ENCODE measurements at places on chromosomes 2 and 18.

DNA sequence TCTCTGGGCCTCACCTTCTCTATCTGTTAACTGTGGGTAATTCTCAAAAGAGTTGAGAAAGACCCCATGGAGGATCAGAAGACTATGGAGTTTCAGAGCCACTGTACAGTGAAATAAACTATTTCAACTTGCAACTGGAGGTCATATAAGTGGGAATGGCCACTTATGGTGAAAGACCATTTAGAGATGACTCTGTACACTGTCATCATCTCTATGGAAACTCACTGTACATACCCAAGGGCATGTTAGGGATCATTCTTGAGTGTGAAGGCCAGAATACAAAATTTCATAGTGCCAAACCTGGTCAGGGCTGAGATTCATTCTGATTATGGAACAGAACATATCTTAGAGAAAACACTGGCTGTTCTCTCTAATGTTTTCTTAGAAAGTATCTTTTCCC, 149.3 kb downstream of the KLHL14 start:
- DNase-seq, result no peak

GRCh38 chr2:12534646-12535263, 182.0 kb upstream of the TRIB2 start:
- DNase-seq, result peak; percentile 97

GRCh38 chr2:41959760-41960159, 88.1 kb upstream of the PKDCC start:
- DNase-seq, result no peak

DNA sequence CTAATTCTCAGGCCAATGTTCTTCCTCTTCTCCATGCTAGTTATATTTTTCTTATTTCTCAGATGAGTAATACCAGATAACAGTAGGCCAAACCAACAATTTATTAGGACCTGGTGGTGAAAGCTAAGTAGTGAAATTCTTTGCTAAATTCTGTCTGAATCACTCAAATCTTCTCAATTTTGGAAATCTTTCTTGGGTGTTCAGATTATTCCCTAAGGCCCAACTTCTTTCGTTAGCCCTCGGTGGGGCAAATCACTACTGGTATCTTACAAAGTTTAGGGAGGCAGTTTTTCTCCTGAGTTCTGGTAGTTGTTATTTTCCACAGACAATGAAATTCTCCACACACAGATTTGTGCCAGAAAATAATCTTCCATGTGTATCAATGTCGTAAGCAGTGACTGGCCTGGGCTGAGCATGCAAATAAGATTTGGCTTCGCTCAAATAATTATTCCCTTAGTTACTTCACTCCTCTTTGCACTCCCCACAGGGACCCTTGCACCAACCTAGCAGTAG, 443.5 kb upstream of the SLC14A2 start:
- DNase-seq, result peak; percentile 67

GRCh38 chr2:27545348-27546141, 37.3 kb upstream of the ZNF512 start:
- DNase-seq, result peak; percentile 57

GRCh38 chr2:100136310-100136709, 6.1 kb downstream of the AFF3 start:
- no peak for DNase-seq

DNA sequence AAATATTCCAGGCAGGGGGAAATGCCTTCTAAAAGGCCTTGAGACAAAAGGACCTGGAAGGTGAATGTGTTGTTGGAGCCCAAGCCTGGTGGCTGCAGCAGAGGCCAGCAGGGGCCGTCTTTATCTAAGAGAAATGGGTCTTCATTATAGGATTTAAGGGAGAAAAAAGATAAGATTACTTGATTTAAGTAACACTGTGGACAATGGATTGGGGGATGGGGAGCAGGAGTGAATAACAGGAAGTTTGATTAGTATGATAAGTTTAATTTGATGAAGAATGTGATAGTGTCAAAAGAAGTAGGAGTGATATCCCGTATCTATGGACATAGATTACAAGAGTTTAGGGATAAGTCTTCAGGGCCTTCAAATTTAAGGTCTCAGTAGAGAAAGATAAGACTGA, 64.2 kb downstream of the WDR75 start:
- no peak for DNase-seq

DNA sequence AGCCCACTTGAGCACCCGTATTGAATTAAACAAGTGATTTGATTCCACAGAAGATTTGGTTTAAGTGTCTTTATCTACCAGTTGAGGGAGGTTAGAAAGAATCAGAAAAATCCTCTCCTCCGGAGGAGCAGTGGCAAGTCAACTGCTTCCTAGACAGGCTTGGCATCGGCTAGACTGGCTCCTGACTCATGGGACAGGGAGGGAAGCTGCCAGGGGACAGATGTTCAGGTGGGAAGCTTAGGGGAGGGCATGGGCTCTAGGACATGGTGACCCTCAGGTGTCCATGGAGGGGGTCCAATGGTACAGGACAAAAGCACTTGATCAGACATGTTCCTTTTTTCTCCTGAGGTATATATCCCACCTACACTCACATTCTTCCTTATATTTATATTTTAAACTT, 119.3 kb upstream of the IL1R2 start:
- DNase-seq, result peak; percentile 13

- no peak for DNase-seq
Observed at GRCh38 chr2:3692375-3692774, 11.0 kb upstream of the DCDC2C start.

GRCh38 chr2:112255875-112256274, 1.0 kb upstream of the ZC3H8 start:
- DNase-seq, result no peak

GRCh38 chr2:15059870-15060512, 427.5 kb downstream of the LRATD1 start:
- DNase-seq, result no peak

DNA sequence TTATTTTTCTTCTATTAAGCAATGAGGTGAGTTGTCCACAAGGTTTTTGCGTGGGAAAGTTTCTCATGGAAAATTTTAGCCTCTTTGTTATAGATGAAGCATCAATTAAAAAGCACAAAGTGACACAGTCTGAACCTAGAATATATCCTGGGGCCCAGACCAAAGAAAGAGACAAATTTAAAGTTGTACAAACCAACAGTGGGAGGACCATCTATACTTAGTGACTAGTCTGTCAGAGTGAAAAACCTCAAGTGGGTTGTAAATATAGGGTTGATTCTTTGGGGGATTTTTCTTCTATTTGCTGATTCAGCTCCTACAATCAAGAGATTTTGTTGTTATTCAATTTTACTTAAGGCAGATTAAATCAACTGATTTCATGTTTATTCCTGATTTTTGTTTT, 256.2 kb downstream of the SATB2 start:
- DNase-seq, result no peak

DNA sequence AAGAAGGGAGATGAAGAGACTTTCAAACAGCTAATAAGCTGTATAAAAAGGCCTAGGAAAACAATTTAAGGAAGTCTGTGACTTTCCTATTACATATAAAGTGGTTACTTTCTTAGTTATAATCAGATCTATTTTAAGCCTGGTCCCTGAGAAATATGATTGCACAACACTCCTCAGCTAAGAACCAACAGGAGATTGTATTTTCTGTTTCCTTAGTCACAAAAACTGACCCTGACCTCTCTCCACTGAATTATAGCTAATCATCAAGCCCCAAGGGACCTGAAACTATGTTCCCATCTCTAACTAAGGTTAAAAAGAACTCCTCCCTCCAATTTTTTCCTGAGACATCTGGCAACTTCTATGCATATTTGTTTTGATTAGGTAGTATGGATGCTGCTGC, 106.9 kb downstream of the ROCK1 start:
- peak; percentile 59 for DNase-seq

DNA sequence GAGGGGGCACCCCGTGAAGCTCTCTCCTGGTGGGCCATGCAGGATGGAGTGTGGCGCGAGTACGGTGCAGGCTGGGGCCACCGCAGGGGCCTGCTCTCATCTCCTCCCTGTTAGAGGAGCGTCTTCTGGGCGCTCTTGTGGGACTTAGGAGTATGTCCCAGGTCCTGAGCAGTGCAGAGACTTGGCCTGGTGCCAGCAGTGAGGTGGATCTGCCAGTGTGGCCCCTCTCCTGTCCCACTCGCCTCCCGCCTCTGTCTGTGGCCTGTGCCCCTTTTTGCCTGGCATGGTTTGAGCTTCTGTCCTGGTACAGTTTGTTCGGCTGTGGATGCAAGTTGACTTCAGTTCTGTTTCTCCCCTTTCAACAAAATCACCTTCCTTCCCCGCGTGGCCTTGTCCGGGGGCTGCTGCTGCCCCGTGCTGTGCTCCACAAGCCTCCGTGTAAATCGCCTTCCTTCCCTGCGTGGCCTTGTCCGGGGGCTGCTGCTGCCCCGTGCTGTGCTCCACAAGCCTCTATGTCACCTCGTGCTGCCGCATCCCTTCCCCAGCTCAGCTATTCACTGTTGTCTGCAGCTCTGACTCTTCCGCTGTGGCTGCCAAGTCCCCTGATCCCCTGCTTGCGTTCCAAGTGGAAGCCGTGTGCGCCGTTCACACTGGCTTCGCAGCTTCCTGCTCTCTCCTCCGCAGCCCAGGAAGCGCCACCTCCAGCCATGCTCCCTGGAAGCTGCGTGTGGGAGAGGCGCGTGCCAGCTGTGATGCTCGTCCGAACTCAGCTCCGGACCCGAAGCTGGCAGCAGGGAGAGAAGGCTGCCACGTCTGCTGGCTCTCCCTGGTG, 13.7 kb downstream of the LDLRAD4 start:
- DNase-seq, result no peak

GRCh38 chr2:191693778-191694177, 15.8 kb downstream of the NABP1 start:
- DNase-seq, result no peak

DNA sequence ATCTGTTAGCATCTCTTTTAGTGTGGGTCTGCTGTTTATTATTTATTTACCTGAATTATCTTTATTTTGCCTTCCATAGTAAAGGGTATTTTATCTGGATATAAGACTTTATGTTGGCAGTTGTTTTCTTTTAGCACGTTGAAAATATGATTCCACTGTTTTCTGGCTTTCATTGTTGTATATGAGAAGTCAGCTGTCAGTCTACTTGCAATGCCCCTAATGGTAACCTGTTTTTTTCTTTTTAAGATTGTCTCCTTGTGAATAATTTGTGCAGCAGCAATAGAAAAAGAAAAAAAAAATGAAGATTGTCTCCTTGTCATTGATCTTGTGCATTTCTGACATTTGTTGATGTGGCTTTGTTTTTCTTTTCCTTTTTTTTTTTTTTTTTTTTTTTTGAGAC, 27.2 kb downstream of the SNED1 start:
- DNase-seq, result no peak

DNA sequence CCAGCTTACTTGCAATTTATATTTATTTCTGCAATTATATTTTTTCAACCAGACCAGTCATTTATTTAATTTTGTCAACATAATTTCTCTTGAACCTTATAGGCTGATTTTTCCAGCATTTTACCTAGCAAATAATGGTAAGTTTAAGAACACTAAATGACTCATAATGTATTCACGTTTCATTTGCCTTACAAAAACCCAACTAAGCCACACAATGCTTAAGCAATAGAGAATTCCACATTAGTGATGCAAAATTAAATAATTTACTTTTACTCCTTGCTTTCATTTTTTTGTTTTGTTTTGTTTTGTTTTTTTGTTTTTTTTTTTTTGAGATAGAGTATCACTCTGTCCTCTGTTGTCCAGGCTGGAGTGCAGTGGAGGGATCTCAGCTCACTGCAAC, 110.4 kb upstream of the VRK2 start:
- DNase-seq, result peak; percentile 31

DNA sequence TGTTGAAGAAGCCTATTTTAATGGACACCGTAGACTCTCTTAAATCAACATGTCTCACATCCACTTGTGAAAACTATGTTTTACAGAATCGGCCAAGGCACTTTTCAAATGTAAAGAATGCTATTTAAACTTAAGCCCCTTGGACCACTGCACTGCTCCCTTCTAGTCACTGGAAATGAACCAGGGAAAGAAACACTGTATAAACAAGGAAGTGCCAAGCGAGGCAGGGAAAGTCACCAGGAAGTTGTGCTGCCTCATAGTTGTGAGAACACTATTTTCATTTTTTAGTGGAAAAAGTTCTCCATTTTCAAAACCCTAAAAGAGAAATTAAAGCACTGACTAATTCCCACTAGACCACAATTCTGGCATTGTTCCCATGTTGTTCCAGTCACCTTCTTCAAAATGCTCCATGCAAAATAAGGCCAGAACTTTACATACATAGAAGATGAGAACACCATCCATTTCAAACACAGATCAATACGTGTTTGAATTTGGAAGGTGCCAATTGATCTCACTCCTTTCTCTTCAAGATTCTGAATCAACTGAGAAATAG, 13.5 kb downstream of the CCDC141 start:
- DNase-seq, result no peak

DNA sequence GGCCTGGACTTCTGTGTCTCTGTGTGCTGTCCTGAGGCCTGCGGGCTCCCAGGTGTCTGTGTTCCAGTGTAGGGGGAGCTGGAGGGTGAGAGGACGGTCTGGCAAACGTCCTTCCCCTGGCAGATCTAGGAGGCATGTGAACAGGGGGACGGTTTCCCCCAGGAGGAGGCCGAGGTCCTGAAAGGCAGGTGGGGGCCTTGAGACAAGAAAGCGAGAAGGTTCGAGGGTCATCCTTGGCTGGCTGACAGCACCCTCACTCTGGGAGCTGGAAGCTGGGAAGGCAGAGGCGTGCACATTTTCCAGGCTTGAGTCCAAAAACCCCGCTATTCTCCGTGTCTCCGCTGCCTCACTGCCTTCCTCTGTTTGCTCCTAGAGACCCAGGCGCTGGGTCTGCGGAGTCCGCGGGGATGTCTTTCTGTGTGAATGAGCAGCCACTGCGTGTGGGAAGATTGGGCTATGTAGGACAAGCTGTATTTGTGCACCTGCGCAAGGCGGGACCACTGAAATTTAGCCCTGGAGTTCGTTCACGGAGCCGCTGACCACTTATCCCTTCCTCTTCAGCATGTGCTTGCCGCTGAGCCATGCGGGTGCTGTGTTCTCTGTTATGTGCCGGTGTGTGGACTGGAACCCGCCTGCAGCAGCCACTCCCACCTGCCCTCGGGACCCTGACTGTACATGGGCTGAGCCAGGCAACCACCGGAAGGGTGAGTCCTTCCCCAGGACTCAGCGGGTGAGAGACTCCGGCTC, 43.7 kb downstream of the TWIST2 start:
- no peak for DNase-seq

DNA sequence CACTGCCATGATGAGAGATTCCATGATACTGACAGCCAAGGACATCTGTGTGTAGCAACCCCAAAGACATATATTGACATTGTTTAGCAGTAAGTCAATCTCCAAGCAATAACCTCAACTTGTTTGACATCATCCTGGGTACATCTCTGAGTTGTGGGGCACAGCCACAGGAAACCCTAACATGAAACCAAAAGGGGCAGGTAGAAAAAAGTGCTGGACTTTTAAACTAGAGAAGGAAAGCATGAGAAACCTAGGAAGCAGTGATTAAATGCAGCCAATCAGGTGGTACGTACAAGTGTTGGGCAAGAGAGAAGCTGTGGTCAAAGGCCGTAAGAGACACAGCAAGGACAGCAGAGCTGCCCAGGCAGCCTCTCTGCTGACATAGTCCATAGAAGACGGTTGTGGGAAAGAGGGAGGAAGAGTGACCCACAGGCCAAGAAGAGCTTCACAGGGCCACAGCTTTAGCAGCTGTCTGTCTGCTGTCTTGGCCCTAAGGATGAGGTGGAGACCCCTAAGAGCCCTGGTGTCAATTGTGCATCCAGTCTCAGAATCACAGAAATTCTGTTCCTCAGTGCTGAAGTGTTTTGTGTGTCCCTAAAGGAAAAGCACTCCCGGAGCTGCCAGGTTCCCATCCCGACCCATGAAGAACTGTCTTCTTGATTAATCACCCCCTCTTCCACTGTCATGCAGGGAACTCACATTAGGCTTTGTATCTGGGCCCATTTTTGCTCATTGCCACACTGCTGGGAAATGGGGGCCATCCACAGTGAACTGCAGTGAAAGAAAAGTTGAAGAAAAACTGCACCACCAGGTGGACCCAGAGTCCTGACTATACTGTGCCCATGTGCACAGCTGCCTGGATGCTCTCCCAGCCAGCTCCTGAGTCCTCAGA, 25.4 kb upstream of the CHN1 start:
- DNase-seq, result peak; percentile 10

All from astrocyte (in vitro differentiated cells and primary cell).